ENCODE measurements at places on chromosomes 7 and 10. TPM values are rescaled to one million over a fixed set of nuclear protein-coding genes. Genes with fewer than 3 reads are reported as not detected.

TBX20 gene
- total RNA-seq, result not detected

DNA sequence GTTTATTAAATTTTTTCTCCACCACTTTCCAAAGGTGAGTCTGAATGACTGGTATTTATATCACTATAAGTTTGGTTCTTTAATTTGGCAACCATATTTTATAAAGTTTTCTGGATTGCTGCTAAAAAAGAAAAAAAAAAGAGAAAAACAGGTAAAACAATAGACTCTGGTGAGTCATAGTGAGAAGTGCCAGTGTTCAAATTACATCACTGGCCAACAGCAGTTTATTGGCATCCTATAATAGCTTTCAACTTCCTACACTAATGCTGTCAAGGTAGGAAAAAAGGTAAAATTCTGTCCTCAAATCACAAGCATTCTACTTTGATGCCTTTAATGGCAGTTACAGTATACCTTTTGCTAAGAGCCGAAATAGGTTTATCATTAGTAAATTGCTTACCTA lies 808.8 kb downstream of the GRM8 start:
- no peaks in the 10 kb centered on the region for H3K27me3 ChIP-seq
- no peak for DNase-seq
- H3K4me3 ChIP-seq, result no peak overlapping the region
- no peaks in the 10 kb centered on the region for H3K36me3 ChIP-seq
- H3K4me1 ChIP-seq, result no peaks in the 10 kb centered on the region

DNA sequence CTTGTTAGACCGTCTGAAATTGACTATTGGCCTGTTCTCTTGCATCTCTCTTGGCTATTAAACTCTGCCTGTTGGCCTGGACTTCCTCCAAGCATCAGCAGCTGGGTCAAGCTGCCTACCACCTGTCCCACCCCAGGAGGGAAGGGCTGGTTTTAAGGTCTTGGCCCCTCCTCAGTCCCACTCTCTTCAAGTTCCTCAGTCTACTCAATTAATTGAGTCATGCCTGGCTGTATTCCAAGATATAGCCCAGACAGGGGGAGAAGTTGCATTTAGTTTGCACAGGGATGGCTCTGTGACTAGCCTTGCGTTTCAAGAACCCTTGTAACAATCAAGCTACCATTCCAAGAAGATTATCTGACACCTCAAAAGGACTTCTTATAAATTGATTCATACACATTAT lies 113.8 kb upstream of the GLI3 start:
- H3K4me1 ChIP-seq, result peaks cover 34% of the 10 kb centered on the region
- no peaks in the 10 kb centered on the region for H3K36me3 ChIP-seq
- no peaks in the 10 kb centered on the region for H3K27me3 ChIP-seq
- no peak overlapping the region for H3K4me3 ChIP-seq

GRCh38 chr10:79153745-79154144 lies 85.0 kb downstream of the ZMIZ1 start:
- H3K36me3 ChIP-seq, result no peaks in the 10 kb centered on the region
- H3K4me1 ChIP-seq, result no peaks in the 10 kb centered on the region
- H3K4me3 ChIP-seq, result no peak overlapping the region

DNA sequence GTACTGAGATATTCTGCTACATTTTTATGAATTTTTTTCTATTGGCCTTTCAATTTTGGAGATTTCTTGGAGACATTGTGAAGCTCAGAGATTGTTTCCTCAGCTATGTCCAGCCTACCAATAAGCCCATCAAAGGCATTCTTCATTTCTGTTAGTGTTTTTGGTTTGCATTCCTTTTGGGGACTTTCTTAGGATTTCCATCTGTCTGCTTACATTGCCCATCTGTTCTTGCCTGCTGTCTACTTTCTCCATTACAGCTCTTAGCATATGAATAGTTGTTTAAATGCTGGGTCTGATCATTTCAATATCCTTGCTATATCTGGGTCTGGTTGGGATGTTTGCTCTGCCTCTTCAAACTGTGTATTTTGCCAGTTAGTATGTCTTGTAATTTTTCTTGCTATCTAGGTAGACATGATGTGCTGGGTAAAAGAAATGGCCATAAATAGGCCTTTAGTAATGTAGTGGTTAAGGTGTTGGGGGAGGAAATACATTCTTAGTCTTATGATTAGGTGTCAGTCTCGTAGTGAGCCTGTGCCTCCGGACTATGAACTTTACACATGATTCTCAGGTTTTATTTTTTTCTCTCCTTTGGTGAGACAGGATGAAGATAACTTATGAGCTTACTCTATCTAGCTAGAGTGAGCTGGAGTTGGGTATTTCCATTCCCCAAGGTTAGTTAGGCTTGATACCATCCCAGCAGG lies 32.6 kb upstream of the NME8 start:
- H3K4me1 ChIP-seq, result no peaks in the 10 kb centered on the region
- no peaks in the 10 kb centered on the region for H3K27me3 ChIP-seq
- no peak for DNase-seq
- no peak overlapping the region for H3K4me3 ChIP-seq
- no peaks in the 10 kb centered on the region for H3K36me3 ChIP-seq

DNA sequence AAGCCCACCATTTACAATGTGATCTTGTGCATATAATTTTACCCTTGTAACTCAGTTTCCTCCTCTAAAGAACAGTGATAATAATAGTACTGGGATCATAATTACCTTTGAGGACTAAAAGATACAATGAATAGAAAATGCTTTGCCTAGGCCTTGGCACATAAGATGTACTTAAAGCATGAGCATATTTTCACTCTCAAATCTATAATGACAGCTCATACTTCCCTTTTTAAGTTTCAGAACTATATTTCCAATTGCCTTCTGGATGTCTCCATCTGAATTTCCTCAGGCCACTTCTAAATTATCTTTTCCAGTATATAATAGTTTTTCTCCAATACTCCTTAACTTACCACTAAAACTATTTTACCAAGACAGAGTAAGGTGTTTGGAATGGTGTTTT lies 13.3 kb upstream of the ITGB8 start:
- no peaks in the 10 kb centered on the region for H3K36me3 ChIP-seq
- no peaks in the 10 kb centered on the region for H3K4me1 ChIP-seq
- DNase-seq, result no peak
- no peak overlapping the region for H3K4me3 ChIP-seq

- H3K27me3 ChIP-seq, result no peaks in the 10 kb centered on the region
- no peak for DNase-seq
- no peak overlapping the region for H3K4me3 ChIP-seq
- no peaks in the 10 kb centered on the region for H3K4me1 ChIP-seq
Observed at GRCh38 chr7:144671429-144671828, 164.4 kb downstream of the TPK1 start.

DNA sequence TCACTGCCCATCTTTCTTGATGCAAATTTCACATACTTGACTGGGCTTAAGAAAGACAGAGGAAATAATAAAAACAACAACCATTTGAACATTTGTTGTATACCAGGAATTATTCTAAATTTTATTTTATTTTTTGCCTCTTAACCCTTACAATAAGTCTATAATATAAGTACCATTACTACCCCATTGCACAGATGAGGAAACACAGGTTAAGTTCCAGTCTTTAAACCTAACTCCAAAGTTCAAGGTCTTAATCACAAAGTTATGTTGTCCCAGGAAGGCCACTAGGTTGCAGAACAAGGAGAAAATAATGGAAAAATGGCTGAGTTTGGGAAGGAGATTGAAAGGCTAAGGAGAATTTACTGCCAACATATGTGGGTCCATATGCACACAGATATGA lies 3.5 kb downstream of the FKBP14 start:
- no peak overlapping the region for H3K27ac ChIP-seq
- H3K36me3 ChIP-seq, result no peaks in the 10 kb centered on the region
- DNase-seq, result no peak

All from sigmoid colon (tissue), 7 donors.